ENCODE measurements at places on chromosomes 4 and X.
A peak's percentile ranks its signal among the peaks of the same experiment; 100 is the strongest.

DNA sequence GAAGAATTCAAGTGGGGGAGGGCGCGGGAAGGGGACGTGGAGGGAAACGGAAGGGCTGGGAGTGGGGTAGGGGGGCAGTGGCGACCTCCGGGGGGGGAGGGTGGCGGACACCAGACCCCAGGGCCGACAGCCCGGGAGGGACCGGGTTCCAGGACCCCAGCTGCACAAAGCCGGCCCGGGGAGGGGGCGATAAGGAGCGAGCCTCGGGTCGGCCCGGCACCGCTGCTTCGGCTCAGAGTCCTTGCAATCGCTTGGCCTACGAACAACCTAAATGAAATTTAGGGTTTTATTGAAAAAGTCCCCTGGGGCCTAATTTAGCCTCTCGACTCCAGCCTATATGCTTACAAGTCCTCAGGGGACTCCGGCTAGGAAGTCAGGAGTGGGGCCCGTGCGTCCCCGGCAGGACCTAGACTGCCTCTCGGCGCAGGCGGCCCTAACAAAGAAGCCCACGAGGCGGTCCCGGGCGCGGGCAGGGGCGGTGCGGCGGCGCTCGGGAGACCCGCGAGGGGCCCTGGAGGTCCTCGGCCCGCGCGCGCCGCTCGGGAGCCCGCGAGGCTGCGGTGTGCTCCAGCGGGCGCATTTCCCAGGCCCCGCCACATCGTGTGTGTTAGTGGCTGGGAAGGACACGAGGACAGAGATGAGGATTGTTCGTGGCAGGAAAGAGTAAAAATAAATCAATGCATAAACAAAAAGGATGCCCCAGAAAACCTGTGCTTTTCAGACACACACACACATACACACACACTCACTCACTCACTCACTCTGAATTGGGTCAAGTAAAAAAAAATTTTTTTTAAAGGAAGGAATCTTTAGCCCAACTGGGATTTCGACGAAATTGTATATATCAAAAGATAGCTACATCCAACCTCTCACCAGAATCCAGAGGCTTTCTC is 70.0 kb downstream of the MGST2 start:
- DNase-seq: no peak

GRCh38 chr4:169253904-169254303 is 16.9 kb downstream of the SH3RF1 start:
- peak; percentile 63 for DNase-seq

DNA sequence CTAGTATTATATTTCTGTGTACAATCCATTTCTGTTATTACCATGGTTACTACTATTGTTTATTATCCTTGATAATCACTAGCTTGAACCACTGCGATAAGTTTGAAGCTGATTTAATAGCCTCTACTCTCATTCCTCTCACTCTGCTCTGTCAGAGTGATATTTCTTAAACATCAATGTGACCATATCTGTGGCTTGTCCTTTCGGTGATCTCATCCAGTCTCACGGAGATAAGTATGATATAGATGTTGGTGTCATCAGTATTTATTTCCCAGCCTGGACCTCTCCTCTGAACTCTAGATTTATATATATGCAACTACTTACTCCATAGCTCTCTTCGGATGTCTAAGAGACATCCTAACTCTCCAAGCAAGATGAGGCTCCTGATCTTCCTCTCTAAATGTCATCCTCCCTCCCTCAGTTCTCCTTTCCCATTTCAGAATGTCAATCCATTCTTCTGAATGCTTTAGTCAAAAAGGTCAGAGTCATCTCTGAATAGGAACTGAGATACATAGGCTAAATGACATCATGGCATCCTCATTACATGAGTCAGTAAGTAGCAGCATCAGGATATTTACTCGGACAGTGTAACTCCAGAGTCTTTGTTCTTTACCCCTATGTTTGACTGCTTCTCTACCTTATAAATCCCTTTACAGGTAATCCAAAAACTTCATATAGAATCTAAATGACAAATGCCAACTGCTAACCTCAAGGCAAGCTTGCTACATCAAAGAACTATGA is 129.5 kb downstream of the PACRGL start:
- no peak for DNase-seq

GRCh38 chr4:182245041-182245440 is 1.8 kb downstream of the TENM3 start:
- no peak for DNase-seq

- DNase-seq: no peak
Measured at GRCh38 chrX:125998432-125998831, 167.7 kb downstream of the DCAF12L2 start.

DNA sequence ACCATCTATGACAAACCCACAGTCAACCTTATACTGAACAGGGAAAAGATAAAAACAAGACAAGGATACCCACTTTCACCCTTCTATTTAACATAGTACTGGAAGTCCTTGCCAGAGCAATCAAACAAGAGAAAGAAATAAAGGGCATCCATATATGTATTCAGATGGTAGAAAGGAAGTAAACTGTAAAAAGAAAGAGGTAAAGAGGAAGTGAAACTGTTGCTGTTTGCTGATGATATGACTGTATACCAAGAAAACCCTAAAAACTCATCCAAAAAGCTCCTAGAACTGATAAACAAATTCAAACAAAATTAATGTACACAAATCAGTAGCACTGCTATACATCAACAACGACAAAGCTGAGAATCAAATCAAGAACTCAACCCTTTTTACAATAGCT is 538.7 kb upstream of the PABPC4L start:
- no peak for DNase-seq

DNA sequence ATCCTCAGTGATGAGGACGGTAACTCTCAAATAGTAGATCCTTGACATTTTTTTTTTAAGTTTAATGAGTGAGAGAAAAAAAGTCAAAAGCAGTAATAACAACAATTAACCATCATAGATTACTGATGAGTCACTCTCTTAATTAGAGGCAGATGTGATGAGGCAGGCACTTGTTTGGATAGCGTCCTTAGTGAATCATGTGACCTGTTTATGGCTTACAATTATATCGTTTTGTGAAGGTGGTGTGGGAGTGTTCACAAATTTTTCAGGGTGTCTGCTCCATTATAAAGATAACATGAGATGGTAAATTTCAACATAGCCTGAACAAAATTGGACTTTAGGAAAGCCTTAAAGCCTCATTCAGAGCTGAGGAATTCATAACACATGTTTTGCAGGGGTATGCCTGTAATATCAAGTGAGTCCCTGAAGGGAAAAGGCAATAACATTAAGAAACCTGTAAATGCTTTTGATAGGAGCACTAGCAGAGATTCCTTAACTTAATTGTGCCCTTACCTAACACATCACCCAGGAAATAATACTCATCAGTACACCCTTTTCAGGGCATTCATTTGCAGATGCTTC is 51.9 kb upstream of the XIAP start:
- peak; percentile 28 for DNase-seq

DNA sequence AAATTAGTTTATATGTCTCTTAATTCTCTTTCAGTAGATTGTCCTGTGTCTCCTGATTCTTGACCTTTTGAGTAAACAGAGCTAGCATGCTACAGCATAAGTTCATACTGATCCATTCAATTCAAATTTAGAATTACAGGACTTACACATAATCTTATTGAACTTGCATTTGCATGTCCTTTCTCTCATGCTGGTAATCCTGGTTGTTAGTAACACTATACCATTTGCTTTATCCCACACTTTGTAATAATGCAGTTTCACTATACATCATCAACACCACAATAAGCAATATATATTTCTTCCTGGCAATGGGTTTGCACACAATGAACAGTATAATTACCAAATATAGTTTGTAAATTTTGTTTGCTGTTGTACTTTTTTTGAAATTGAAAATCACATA is 937.2 kb upstream of the GRID2 start:
- no peak for DNase-seq

DNA sequence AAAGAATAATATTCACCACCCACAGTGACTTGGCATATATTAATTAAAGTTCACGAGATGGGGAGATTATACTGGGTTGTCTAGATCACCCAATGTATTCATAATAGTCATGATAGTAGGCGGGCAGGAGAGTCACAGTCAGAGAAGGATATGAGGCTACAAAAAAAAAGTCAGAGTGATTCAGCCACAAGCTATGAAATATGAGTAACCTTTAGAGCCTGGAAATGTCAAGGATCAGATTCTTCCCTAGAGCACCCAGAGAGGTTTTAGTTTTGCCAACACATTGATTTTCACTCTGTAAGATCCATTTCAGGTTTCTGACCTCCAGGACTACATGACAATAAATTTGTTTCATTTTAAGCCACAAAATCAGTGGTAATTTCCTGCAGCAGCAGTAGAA is 501.9 kb downstream of the GABRG1 start:
- no peak for DNase-seq

DNA sequence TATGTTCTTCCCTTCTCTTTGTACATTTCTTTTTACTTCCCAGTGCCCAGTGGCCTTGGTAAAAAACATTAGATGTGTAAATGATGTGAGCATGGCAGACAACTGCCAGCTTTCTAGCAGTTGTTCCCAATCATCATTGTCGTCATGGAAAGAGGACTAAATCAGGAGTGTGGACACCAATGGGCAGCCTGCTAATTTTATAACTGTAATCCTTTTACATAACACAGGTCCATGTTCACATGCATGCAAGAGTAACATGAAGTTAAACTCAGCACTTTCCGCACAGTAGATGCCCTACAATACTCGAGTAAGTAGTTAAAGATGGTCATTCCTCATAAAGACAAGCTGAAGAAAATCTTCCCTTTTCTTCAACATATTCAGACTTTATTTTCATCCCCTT is 23.4 kb upstream of the G3BP2 start:
- DNase-seq: no peak

DNA sequence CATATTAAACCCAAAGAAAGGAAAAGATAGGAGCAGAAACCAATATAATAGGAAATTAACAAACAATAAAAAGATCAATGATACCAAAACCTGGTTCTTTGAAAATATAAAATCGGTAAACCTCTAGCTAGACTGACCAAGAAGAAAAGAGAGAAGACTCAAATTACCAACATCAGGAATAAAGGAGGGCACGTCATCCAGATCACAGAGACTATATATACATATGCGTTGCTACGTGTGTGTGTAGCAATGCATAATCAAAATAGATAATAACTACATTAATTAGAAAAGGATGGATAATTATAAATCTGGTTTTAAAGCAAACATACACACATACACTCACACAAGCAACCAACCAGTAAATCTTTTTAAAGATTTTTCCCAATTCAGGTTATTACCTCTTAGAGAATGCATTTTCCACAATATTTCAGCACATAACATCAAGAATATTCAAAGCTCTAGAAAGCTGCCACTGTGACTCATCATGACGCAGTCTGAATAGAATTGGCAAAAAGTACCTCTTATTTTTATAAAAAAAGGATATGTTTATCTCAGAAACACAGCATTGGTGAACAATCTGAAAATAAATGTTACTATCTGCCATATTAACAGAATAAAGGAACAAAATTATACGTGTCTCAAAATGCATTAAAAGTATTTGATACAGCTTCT is 41.4 kb upstream of the USP9X start:
- no peak for DNase-seq

DNA sequence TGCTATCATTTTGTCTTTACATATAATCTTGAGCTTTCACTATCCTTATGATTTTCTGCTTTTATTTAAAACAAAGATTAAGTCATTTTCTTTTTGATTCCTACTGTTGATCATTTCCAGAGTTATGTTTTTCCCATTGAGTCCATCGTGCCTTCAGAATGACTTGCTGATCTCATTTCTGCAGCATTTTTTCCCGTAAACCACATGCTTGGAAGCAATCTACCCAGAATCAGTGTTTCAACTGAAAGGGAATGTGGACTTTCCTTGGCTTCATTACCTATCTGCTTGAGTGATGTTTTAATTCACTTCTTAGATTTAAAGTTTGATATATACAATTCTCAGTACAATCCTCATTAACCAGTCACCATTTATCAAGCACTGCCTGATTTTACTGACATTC is 192.4 kb upstream of the FSTL5 start:
- no peak for DNase-seq

GRCh38 chrX:49858341-49858740 is 20.9 kb upstream of the USP27X start:
- no peak for DNase-seq

DNA sequence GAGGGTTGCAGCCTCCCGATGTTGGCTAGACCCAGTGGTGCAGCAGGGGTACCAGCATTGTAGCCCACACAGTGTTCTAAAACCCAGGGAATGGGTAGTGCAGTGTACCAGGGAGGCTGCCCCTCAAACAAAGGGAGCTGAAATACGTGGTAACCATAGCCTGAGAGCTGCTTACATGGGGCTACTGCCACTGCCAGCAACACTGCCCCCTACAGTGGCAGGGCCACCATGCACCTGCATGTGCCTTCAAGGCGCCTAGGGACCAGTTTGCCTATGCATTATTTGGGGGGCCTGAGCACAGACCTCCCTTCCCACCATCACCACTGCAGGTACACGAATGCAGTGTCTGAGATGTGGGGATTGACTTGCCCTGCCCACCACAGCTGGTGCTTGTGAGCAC is 21.0 kb upstream of the BMP15 start:
- DNase-seq: no peak

DNA sequence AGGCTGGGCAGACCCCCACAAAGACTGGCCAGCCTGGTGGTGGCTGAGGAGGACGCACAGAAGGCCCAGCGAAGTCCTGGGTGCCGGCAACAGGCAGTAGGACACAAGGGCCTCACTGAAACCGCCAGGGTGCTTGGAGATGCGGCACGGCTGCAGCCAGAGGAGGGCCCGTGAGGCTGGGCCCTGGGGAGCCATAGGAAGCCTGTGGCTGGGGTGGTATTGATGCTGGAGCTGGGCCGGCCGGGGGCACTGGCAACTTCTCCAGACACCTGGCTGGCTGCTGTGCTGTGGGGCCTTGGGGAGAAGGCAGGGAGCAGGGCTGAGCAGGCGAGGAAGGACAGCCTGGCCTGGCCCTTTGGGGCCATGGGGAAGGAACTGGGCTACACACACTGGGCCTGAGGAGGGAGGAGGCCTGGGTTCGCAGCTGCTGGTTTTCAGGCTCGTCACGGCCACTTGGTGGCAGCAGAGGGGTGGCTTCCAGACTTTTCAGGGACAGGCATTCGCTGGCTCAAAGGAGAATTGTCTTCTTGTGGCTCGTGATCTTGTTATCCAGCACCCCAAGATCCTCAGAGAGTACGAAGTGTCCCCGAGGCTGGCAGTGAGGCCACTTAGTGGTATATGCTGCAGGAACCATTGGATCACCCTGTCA is 37.2 kb downstream of the ATP2B3 start:
- DNase-seq: no peak

DNA sequence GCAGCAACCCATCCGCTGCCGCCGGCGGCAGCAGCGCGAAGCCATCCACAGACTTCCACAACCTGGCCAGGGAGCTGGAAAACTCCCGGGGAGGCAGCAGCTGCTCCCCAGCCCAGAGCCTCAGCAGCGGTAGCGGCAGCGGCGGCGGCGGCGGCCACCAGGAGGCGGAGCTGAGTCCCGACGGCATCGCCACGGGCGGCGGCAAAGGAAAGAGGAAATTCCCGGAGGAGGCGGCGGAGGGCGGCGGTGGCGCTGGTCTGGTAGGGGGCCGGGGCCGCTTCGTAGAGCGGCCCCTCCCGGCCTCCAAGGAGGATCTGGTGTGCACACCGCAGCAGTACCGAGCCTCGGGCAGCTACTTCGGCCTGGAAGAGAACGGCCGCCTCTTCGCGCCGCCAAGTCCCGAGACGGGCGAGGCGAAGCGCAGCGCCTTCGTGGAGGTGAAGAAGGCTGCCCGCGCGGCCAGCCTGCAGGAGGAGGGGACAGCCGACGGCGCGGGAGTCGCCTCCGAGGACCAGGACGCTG is 4.9 kb downstream of the PRDM8 start:
- no peak for DNase-seq

GRCh38 chr4:30945586-30945985 is 225.4 kb downstream of the PCDH7 start:
- no peak for DNase-seq

- DNase-seq: no peak
Measured at GRCh38 chr4:110248100-110248499, 49.7 kb upstream of the ELOVL6 start.

Measured in GM04503 (cell line).